Fibroblast of skin of right biceps (primary cell): ENCODE measurements at places on chromosomes 3 and 15.

DNA sequence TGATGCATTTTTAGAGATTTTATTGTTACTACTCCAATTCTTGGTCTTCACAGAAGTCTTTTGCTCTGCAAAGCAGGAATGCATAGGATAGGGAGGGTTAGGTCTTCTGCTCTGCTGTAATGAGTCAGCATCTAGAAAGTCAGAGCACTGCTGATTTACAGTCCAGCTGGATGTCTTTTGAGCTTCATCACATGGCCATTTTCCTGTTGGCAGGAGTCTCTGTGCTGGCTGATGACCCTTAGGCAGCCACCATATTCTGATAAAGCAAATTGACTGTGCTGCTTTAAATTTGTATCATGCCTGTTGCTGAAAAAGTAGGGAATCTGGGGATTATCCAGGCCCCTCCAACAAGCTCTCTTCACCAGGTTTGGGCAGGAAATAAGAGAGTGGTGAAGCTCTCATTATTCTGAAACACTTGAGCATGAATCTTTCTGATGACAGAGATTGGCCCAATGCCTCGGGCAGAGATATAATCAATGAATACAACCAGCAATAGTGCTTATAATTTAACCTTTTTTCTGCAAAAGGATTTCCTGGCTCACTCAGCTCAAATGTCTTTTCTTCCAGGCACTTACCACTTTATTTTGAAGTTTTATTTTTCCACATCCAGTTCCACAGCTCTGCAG, 9.7 kb upstream of the CRBN start:
- no peak for DNase-seq

GRCh38 chr15:89381331-89381730, 46.7 kb upstream of the POLG start:
- DNase-seq, result no peak

DNA sequence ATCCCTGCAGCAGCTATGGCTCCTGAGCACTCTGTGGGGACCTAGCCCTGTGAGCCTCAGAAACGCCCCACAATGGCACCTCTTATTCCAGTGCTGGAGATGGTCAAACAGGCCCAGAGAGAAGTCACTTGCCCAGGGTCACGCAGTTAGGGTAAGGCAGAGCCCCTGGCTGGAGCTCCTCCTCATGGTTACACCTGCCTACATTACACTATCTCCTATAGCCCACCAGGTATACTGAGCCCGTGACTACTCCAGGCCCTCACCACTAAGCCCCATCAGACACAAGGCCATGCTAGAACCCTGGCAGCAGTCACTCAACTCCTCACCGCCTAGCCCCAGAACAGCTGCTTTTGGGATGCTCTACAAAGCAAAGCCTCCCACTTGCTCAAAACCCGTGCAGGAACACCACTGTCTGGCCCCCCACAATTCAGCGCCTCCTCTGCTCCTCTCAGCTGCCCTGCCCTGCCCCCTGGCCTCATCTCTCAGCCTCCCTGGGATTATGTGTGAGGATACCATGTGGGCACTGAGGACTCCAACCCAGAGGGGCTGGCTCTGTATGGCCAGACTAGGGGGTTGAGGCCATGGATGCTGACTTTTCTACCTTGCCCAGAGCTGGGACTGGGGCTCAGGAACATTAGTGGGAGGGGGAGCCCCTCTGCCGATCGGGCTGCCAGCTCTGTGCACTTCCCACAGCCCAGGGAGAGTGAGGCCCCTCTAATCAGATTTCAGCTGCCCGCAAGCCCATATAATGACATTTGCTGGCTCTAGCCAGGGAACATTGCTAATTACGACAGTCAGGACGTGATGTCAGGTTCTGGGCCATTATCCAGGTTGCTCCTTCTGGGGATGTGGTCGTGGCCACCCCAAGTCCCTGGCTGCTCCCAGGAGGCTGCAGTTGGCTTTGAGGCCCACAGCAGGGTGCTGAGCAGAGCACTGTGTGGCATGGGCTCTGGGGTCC, 4.0 kb downstream of the NT5DC2 start:
- no peak for DNase-seq

DNA sequence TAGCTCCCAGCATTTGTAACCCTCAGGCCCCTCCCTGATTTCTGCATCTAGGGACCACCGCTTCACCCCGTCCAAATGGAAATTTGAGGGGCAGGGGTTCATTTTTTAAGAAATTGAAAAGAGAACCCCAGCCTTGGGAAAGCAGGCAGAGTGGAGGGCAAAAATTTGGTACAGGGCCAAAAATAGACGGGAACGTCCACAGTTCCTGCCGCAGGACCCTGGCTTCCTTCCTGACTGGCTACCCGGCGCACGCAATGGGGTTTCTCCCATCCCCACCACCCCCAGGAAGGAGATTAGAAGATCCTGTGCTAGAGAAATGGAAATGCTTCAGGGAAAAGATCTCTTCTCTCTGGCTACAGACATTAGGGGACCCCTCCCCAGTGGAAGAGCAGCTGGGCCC, 20.9 kb downstream of the GP9 start:
- no peak for DNase-seq

GRCh38 chr15:35987056-35987455, 441.1 kb upstream of the DPH6 start:
- no peak for DNase-seq

GRCh38 chr3:63764511-63764910, 54.6 kb upstream of the C3orf49 start:
- no peak for DNase-seq

DNA sequence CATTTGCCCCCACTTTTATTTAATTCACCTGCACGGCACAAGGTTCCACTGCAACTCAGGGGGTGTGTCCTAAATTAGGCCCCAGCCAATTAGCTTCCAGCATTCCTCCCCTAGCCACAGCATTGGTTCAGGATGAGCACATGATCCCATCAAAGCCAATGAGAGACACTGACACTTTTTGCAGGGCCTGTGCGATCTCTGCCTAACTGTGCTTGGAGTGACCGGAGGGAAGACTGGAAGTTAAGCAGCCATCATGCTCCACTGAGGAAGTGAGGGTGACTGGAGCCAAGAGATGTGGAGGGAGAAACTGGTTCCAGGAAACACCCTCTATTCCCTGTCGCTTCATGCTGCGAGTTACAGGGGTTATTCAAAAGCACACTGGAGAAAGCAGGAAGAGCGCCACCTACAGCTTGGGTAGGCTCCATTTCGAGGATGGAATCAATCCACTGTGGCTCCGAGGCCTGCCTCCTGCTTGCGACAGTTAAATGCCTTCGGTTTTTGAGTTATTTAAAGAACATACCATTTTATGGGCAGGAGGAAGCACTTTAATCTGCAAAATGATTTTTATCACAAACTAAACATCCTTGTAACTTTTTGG, 122.2 kb upstream of the WNT5A start:
- DNase-seq, result no peak

DNA sequence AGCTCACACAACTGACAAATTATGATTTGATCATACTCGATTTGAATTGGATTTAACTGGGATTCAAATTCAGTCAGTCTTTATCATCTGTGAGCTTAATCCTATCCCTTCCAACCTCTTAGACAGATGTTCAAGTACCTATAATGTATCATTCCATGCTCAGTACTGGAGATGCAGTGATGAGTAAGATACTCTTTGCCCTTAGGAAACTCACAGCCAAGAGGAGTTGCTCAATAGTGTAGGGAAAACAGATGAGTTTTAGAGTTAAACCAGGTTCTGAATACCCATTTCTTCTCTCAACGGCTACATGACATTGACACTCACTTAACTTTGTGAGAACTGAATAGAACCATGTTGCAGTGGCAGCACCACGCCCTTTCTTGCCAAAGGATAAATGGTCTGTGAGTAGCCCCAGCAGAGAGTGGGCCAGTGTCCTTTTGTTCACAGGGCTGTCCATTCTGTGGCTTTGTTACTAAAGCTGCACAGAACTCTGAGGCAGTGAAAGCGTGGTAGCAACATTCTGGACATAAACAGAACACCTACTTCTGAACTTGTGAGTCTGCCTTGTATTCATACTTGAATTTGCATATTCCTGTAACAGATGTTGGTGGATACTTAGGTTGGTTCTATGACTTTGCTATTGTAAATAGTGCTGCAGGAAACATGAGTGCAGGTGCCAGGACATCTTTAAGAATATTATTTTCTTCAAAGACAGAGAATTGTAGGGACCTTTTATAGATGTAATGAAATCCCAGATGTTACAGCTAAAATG, 91.6 kb downstream of the RASA2 start:
- DNase-seq, result no peak

DNA sequence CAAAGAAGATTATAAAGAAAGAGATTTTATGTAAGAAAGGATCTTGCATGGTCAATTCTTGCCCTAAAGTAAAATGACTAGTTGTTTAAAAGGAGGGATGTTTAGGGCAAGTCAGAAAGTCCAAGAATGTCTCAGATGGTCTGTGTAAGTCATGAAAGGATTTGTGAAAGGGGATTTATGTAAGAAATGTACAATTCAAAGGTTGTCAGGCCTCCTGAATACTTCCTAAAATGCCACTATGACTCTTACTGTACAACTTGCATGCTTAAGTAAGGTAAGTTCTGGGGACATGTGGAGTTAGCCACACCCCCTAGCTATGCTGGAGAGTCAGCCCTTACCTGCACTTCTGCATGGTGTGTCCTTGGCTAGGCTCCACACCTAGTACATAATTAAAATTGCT, 328.9 kb upstream of the TGFBR2 start:
- no peak for DNase-seq

GRCh38 chr3:16085410-16085809, 89.1 kb upstream of the GALNT15 start:
- no peak for DNase-seq

DNA sequence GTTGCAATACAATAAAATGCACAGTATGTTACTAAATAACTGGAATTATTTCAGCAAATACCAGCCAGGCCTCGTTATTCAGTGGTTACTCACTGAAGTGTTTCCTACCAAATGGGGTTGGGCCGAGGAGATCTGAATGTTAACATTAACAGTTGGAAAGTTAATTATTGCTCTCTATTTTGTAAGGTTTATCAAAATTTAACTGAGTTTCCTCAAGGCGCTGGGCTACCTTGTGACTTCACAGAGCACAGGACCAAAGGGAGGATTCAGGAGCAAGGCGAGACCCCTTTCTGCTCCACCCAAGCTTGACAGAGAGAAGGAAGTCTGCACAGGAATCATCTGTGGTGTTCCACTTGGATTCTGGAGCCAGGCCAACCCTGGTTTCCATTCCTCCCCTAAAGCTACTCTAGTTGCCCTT, 21.6 kb downstream of the ADAMTS9 start:
- DNase-seq, result peak; percentile 82

DNA sequence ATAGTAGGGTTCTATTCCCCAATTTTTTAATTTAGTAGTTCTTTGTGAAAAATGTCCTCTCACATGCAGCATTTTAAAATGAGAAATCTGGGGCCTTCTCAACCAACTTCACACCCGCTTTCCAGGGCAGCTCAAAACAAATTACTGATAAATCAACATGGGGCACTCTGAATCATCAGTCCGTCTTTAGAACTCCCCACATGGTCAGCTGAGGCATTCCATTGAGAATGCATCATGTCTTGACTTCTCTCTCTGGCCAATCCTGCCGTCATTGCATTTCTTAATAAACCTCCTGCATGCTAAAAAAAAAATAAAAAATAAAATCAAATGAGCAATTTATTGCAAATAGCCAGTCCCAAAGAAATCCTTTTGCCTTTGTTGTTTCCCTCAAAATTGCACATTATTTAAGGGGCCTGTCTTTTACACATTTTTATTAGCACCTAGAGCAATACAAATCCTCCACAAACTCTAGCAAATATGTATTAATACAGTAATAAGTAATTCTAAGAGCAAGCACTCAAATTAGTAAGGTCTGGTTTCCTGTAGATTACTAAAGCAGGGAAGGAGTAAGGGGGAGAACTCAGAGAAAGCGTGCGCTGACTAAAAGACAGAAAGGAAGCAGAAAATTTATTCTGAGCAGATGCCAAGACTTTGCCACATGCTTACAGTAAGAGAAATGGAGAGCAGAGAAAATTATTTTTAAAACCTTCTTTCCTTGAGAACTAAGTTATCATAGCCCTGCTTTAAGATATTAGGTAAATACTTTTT, 175.7 kb downstream of the TNIK start:
- peak; percentile 95 for DNase-seq

GRCh38 chr15:48358229-48359152, 27.3 kb downstream of the DUT start:
- peak; percentile 28 for DNase-seq

- DNase-seq, result no peak
These were observed 11.9 kb downstream of the RASA2 start for GRCh38 chr3:141498598-141499223.

- DNase-seq, result no peak
These were observed 175.0 kb downstream of the GOLIM4 start for GRCh38 chr3:167920747-167921146.

- DNase-seq, result peak; percentile 92
These were observed 28.5 kb upstream of the SLC7A14 start for GRCh38 chr3:170614214-170614966.

- peak; percentile 17 for DNase-seq
These were observed 393.4 kb upstream of the NR2F2 start for GRCh38 chr15:95937128-95937528.

DNA sequence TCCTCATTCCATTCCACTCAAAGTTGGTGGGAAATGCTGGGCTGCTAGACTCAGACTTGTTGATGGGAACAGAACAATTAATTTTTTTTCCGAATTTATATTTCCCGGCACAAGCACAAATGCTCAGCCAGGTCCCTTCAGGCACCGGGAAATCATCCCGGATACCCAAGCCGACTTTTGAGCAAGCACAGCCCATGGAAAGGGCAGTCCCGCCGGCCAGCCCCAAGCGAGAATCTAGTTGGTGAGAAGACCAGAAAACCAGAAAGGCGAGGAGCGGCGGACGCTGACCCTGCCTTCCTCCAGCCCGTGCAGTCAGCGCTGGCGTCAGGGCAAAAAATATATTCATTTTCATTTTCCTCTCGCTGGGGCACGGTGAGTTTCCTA, 763 bp upstream of the ZIC4 start:
- no peak for DNase-seq

DNA sequence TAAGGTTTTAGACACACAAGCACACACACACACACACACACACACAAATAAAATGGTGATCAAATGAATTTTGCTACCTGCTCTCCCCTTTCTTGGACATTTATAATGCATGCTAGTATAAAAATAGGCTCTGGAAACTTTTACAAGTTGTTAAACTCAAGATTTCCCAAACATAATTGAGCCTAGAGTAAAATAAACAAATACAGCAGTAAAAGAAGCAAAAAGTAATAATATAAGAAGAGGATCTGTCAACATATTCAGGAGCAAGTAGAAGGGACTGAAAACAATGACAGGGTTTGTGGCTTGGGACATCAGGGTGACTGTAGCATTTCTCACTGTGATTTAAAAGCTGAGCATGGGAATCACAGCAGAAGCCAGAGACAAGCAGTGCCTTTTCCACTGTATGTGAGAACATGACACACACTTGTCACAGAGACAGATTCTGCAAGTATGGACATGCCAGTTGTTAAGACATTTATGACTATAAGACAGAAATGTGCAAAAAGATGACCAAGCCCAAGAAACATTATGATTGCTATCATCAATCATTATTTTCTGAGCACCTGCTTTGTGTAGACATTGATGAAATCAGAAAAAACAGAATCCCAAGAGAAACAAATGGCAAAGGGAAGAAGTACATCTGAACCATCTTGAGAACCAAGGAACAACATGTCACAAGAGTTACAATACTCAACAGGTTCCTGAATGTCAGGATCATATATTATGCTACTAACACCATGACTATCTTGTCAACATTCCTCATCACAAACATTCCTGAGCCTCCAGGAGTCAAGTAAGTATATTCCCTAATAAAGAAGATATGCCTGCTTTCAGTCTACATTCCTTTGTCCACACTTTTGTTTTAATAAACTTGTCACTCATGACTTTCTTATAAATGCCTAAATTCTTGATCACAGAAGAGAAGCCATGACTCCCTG, 7.1 kb downstream of the THRB start:
- peak; percentile 51 for DNase-seq

- no peak for DNase-seq
These were observed 1.5 kb downstream of the GRM2 start for GRCh38 chr3:51708216-51708845.
